Putamen (tissue), 1 donor: ENCODE measurements at places on chromosomes 6 and 20.

DNA sequence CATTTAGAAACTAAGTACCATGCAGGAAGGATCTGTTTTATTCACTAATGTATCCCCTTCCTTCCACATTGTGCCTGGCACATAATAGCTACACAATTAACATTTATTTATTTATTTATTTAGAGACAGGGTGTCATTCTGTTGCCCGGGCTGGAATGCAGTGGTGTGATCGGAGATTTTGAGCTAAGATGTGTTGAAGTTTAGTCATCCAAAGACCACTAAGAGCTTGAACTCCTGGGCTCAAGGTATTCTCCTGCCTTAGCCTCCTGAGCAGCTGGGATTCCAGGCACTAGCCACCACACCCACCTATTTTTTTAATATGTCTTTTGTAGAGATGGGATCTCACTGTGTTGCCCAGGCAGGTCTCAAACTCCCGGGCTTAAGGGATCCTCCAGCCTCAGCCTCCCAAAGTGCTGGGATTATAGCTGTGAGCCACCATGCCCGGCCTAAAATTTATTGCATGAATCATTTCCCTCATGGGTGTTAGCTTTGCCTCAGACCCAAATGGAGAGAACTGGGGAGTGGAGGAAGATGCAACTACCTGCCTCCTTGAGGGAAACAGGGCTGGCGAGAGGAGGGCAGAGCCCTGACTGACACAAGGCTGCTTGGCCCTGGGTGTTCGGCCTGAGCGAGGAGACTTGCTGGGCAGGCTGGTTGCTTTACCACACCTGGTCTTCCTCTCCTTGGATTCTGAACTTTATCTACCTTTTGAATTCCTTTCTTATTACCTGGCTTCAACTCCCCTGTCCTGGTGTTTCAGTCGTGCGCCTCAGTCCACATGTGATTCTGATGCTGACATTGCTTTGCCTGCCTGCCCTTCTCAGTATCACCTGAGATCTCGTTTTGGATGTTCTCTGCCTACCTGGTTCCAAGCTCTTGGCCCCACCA is 1.7 kb upstream of the DYNLT1 start:
- DNase-seq = no peak

- no peak for DNase-seq
Measured at GRCh38 chr20:18904624-18905023, 91.0 kb downstream of the SCP2D1 start.

DNA sequence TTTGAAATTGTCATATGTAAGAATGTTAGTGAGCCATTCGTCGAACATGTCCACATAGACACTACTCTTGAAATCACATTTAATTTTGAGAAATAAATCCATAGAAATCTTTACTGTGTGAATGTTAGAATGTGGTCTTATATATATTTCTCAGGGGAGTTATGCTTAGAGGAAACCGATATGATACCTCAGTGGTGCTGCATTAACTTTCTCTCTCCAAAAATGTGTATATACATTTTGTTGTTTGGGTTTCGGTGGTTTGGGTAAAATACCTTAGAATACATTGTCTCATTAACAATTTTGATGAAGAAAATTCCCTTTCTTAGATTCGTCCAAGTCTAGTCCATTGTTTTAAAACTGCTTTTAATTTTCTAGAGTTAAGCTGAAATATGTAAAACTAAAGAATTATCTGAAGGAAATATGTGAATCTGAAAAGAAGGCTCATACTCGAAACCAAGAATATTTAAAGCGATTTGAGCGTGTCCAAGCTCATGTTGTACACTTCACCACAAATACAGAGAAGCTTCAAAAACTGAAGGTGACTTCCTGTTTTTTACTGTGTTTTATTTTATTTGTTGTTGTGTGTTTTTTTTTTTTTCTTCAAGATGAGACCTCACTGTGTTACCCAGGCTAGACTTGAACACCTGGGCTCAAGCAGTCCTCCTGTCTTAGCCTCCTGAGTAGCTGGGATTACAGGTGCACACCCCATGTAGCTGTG is 10.3 kb downstream of the KIZ start:
- DNase-seq = no peak

- no peak for DNase-seq
Measured at GRCh38 chr6:31180500-31180899, 10.0 kb upstream of the POU5F1 start.

DNA sequence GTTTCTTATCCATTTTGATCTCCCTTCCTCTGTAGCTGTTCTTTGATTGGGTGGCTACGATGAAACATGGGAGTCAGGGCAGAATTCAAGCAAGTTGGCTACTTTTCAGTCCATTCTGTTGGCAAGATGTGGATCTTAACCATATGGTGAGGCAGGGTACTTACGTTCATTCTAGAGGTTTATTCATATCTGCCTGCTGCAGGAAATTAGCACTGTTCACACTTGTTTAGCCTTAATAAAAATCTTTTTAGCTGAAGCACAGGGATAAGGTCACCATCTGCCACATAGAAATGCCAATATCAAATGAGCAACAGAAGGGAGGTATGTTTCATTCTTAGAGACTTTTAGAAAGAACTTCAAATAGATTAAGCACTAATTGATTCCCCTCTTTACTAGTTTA is 83.9 kb downstream of the GRIK2 start:
- DNase-seq = no peak

DNA sequence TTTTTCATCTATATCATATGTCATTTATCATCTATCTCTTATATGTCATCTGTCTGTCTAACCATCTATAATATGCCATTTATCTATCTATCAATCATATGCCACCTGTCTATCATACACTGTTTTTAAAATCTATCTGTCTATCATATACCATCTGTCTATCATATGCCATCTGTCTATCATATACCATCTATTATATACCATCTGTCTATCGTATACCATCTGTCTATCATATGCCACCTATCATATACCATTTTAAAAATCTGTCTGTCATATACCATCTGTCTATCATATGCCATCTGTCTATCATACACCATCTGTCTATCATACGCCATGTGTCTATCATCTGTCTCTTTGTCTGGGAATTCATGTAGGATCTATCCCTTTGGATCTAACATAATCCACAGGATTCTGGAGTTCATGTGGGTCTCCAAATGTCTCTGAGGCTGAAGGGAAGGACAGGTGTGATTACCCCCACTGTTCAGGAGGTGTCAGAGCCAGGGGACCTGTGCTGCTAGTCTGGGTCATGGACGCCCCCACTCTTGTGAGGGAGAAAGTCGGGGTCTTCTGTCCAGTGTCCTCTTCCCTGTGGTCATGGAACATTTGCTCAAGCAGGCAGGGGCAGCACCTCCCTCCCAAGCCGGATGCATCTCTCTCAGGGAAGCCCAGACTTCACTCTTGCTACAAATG is 36.9 kb upstream of the FRMD1 start:
- no peak for DNase-seq

GRCh38 chr20:3521852-3522740 is 51.3 kb downstream of the ATRN start:
- DNase-seq = no peak

GRCh38 chr6:31267651-31268368 is 4.1 kb downstream of the HLA-C start:
- DNase-seq = no peak
